ENCODE measurements at places on chromosomes 2 and 18.

GRCh38 chr2:237798236-237799059, at the start of gene RBM44:
TSS of gene RBM44 (plus strand) at chr2:237798779. CDS start at chr2:237813610, 14,831 bp downstream.
- no peak for DNase-seq

DNA sequence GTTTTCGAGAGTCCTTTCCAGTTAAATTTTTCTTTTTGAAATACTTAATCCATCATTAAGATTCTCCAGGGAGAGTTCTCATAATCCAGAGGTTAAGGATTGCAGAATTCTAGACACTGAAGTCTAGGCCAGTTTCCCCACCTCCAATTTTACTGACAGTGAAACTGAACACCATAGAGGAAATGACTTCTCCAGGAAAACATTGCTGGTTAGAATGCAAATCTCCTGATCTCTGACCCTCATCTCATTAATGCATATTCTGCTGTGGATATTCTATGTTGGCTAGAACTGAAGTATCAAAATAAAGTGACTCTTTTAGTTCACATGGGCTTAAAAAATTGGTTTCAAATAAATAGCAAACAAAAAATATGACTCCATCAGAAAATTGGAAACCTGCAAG, 105.8 kb upstream of the UGP2 start:
- no peak for DNase-seq

DNA sequence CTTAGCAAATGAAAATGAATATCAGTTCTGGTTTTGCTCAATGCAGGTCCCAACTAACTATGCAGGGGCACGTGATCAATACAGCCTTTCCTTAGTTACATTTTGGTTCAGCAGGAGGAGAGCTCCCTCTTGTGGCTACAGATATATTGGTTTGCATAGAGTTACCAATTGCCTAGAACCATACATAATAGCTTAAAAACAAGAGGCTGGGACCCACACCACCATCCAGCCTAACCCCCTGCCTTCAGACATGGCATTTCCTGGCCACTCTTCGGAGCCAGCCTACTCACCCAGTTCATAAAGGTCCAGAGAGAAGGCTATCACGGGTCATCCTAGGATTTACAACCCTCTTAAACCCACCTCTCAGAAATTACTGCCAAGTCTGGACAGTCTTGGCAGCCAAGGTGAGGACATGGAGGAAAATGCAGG, 10.5 kb downstream of the CCDC93 start:
- DNase-seq: peak; percentile 17

DNA sequence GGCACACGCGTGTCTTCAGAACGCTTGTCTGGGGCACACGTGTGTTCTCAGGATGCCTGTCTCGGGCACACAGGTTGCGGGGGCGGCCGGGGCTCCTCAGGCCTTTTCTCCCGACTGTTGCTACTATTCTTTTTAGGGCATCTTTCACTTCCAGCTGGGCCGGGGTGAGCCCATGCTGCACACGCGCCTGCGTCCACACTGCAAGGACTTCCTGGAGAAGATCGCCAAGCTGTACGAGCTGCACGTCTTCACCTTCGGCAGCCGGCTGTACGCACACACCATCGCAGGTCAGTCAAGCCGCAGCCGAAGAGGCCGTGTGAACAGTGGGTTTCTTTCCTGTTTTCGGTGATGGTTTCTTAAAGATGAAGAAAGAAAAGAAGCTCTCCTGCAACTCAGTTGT, 25.0 kb downstream of the CTDP1 start:
- no peak for DNase-seq

DNA sequence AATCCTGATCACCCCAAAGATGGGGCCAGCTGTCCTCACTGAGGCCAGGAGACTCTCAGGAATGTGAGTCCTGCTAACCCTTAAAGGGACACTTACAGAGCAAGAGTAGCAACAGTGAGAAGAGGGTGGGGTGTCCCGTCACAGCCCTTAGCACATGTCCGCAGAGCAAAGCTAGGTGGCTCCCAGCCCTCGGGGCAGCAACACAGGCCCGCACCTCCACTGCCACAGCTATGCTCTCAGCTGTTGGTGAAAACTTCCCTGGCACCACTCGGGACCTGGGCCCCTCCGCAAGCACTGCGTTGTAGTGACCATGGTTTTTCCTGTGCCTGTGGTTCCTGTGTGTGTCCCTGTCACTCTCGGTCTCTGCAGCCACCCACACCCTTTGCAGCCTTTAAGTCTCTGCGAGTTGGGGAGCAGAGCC, 76.4 kb upstream of the UXS1 start:
- no peak for DNase-seq

DNA sequence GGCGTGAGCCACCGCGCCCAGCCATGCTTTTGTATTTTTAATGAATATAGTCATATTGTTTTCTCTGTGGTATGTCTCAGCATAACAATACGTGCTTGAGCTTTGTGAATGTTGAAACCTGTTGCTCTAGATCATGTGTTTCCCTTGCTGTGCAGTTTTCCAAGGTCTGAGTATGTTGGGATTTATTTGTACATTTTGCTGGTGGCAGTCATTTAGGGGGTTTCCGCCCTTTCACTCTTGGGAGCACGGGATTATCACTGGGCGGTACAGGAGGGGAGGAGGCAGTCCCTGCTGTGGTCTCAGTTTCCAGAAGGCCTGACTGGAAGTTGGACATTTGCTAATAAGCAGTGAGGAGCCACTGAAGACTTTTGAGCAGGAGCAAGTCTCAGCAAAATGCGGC, 24.9 kb upstream of the CATIP start:
- no peak for DNase-seq

GRCh38 chr2:239597216-239597615, 196.4 kb upstream of the HDAC4 start:
- no peak for DNase-seq

DNA sequence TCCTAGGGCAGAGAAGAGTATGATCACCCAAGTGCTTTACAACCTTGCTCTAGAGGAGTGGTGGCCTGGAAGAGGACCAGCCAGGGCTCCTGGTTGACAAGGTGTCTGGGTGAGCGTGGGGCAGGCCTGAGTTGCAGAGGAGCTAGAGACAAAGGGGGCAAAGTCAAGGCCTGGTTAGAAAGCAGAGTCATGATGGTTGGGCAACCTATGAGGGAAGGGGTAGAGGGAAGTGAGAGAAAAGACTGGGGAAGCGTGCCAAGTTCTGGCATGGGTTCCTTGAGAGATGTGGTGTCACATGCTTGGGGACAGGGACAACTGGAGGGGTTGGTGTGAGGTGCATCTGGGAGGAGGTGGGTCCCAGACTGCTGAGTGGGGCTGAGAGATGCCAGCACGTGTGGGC, 13.5 kb downstream of the ZFP36L2 start:
- DNase-seq: no peak

- no peak for DNase-seq
These were observed 39.6 kb downstream of the ASB1 start for GRCh38 chr2:238466243-238466756.

DNA sequence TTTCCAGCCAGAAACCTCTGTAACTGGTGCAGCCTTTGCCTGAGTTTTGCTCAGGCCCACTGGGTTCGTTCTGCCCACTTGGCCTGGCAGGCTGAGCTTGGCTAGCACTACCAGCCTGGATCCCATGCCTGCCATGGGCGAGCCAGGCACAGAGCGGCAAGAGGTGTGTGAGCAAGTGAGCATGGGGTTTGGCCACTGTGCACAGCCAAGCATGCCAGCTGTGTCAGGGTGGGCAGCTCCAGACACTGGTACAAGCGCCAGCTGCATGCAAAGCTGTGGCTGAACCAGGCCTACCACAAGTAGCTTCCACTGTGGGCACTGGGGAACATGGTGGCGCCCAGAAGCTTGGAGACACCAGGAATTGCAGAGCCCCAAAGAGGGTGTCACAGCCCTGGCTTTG, 56.3 kb upstream of the LDAH start:
- no peak for DNase-seq

DNA sequence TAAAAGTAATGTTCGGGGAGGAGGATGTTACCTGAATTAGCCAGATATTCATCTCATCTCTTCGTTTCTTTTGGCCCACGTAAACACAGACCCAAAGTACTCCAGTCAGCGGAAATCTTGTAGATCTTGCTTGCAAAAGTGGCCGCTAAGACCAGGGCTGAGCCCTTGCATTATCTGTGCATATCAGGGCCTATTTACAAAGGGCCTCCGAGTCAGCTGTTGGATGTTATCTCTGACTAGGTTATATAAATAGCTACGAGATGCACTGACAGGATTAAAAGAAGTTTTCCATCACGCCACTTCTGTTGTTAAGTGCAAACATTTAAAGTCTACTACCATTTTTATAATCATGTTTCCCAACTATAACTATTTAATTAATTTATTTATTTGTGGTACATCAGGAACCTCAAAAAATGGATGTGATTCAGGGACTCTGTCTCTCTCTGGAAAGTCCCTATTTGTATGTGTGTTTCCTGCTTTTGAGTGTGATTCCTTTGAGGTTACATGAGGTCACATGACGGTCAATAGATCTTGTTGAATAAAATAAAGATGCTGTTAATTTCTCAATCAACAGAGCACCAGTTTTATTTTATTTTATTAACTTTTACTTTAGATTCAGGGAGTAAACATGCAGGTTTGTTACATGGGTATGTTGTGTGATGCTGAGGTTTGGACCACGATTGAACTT, 46.8 kb upstream of the MBOAT2 start:
- no peak for DNase-seq

- DNase-seq: no peak
These were observed 55.6 kb downstream of the INPP5D start for GRCh38 chr2:233115741-233116140.

DNA sequence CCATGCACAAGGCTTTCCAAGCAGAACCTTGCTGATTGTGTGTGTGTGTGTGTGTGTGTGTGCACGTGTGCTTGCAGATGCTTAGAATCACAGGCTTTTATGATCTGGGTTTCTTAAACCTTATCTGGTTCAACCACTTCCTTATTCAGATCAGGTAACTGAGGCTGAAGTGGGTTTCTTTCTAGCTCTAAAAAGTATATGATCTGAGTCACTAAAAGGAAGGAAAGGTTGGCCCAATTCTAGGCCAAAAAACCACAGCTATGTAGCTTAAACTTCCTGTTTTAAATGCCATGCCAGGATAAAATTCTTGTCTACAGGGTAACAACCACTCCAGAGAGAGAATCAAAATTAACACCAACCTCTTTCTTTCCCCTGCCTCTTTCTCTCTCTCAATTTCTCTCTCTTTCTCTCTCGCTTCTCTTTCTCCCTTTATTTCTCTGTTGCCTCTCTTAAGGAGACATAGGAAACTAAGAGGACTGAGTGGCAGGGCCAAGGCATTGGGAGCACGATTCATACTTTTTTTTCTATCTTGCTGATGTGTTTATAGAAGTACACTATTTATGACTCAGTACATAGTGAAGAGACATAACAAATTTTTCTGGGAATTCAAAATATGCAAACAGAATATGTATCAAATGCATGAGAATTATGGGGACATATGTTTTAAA, 140.3 kb downstream of the TRIB2 start:
- DNase-seq: no peak

- DNase-seq: peak; percentile 29
These were observed 564 bp downstream of the DPYSL5 start for GRCh38 chr2:26848336-26849055.

GRCh38 chr2:188631037-188631809, 339.5 kb downstream of the GULP1 start:
- DNase-seq: no peak

DNA sequence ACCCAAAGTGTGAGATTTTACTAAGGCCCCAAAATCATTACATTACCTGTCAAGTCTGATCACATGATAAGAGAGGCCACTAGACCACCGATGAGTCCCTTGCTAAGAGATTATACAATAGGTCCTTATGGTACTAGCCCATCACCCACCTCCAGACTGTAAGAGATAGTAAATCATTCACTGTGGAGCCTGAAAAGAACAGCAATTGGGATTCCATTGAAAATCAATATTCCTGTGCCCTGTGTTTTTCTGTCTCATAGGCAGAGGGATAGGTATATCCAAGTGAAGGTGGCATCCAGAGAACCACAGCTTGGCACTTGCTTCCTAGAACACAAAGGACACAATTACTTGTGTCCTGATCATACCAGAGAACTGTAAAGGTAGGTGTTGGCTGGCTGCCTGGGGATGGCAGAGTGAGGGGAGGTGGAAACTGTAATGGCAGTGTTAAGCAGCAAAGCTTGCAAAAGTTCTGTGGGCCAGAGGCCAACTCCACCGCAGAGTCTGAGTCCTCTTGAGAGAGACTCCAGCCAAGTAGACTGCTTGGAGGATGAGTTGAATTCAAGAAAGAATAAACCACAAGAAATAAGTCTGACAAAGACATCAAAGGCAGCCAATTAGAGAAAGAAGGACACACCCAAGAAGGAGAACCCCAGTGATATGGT, 102.0 kb upstream of the PIEZO2 start:
- DNase-seq: no peak

DNA sequence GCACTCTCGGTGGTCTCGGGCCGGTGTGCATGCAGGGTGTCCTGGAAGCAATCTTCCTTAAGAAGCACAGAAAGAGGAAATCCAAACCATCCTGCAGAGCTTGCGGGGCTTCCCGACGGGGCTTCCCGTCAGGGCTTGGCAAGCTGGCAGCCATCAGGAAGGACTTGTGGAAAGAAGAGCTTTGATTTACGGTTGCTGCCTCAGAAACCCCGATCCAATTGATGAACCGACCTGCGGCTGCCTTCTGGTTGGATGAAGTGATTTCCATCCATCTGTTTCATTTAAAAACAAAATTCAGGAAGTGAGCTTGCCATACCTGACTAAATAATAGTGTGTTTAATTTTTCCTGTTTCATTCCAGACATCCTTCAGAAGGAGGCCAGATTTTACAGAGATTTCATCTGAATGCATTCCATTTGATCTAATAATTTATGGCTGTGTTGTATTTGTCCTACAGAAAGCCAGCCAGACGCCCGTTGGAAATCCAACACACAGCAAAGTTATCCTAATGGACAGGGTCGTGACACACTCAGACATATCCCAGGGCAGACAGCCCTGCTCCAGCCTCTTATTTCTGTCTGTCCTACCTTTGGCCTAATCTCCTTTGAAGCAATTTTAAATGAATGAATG, 141.3 kb downstream of the SEPTIN10 start:
- DNase-seq: no peak

DNA sequence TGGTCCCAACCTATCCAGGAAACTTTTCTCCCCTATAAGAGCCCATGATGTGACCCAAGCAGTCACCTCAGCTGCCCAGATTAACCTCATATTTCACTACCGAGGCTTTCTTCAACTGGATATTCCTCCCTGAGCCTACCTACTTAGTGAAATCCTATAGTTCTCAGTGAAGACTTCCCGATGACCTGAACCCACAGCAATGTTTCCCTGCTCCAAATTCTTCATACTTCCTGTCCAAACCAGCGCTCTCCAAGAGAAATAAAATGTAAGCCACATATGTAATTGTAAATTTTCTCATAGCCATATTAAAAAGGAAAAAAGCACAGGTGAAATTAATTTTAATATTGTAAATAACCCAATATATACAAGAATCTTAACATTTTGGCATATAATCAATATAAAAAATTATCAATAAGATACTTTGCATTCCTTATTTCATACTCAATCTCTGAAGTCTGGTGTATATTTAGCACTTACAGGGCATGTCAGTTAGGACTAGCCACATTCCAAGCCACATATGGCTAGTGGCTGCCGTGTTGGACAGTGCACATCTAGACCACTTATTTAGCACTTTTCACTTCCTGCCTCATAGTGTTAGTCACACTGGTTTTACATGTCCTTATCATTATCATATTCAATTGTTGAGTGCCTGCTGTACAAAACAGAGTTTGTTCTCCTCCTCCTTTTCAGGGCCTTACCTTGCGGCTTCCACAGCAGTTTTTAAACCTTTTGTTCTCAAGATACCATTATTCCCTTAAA, 1.9 kb upstream of the STAT4 start:
- DNase-seq: no peak
